ENCODE measurements at places on chromosomes 2 and 18.

GRCh38 chr2:73243884-73244570 lies 9.9 kb downstream of the CCT7 start:
- no peak for DNase-seq

GRCh38 chr2:221270806-221271205 lies 301.3 kb downstream of the EPHA4 start:
- no peak for DNase-seq

DNA sequence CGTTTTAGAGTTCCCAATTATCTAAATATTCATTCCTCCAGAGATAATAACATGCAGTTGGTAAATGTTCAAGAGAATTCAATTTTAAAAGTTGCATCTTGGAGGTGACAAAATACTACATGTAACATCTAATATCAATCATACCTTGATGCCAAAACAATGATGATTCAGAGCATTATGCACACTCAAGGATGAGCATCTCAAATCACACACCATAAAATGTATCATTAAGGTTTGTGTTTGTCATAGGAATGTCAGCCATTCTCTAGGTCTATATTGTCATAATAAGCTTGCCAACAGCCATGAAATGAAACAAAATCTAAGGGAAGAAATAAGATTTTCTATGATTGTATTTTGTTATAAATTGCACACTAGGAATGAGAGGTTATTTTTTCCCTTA lies 1667.0 kb downstream of the DPP10 start:
- DNase-seq, result no peak

DNA sequence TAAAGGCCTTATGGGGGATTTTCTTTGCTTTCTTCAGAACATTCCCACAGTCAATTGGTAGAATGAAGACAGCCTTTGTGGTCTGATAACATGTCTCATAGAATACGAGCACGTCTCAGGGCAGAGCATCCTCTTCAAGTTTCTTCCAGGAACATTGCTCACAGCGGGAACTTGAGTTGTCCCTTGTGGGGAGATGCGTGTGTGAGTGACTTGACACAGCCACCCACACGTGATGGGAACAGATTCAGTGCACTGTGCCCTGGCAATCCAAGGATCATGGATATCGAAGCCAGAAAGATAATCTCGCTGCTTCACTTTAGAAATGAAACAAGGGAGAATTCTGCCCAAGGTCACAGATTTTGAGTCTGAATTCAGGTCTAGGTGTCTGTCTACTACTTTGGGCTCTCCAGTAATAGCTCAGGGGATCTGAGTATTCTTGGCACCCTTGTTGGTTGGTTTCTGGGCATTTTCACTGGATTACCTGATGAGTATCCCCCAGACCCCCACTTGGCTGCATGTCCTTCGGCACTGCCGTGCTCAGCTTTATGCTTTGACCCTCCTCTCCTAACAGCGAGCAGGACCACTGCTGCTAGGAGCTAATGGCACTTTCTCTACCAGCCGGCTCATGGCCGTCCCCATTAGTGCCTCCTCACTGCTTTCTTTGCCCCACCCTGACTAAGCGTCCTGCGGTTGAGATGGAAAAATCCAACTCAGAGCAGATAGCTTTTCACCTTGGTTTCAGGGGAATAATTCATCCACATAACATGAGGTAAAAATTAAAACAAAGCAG lies 75.9 kb upstream of the FOSL2 start:
- no peak for DNase-seq

DNA sequence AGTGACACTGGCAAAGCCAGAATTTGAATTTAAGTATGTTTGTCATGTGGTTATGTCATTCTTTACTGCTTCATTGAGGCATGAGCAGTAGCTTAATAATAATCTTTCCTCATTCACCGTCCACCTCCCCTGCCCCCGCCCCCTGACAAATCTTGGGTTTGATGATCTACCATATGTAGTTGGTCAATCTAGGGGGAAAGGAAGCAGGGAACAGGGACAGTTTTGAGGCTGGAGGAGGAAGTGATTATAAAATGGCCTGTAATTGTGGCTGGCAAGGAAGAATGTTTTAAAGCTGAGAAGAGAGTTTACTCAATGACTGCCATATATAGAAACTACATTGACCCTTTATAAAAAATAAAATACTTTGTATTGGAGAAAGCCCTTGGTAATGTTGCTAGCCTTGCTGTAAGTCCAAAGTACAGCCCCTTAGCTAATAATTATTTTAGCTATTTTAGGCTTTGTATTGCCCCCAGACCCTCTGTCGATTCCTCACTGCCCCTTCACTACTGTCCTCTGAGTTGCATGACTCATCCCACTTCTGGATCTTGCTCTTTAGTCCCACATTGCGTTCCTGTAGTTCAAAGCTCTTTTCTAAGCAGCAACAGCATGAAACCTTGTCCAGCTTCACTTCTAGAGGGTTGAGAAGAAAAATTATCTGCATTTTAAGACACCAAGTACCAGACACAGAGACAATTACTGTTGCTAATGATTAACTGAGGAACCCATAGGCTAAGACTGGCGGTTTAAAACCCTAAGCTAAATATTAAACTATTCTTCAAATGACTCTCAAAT lies 38.4 kb downstream of the PELI1 start:
- peak; percentile 34 for DNase-seq

DNA sequence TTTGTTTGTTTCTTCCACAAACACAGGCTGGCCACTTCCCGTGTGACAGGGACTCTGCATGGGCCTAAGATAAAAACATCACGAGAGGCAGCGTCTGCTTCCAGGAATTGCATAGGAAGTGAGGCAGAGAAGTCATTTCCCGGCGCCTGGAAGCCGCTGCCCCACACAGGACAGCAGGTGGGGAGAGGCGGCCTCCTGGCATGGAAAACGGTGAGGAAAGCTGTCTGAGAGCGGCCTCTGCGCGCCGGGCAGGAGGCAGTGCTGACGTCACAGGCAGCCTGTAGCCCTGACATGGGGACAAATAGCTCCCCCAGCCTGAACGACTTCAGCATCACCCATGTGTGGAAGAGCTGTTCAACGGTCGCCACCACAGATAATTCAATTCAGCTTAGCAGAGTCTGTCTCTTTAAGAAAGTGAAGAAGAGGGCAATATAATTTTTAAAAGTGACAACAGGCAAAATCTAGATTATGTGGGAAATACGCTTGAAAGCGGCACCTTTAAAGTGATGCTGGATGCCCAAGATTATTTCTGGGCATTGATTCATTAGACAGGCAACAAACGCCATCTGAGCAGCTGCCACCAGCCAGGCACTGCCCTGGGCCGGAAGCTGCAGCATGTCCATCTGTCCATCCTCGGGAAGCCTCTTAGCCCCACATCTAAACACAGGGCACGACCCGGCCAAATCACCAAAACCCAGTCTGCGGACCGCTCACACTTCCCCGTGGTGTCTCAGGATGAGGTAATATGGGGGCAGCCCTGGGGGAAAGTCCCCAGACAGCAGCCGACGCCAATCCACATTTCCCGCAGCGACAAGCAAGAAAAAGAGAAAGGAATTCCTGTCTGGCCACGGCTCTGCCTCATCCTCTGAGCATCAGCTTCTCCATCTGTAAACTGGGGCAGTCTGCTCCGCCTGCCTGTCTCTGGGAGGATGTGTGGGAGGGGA lies 138.9 kb downstream of the PXDN start:
- no peak for DNase-seq

GRCh38 chr2:29606104-29607037 lies 315.0 kb downstream of the ALK start:
- DNase-seq, result no peak

DNA sequence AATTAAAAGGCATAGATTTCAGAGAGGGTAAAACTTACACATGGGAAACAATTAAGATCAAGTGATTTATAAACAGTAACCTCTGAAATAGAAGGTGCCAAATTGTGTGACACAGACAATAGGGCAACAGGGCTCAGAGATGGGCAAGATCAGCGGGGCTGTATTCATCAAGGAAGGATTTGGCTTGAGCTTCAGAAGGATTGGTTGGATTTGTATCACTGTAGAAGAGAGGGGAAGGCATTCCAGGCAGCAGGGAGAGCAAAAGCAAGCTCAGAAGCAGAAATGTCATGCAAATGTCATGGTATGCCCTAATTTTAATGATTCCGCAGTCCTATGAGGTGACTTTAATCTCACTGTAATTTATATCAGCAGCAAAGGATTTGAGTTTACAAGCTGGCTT lies 415.0 kb upstream of the NRP2 start:
- no peak for DNase-seq

- DNase-seq, result no peak
Measured at GRCh38 chr18:22276334-22276713, 106.9 kb downstream of the GATA6 start.

GRCh38 chr2:137231628-137232027 lies 466.3 kb downstream of the THSD7B start:
- DNase-seq, result no peak

DNA sequence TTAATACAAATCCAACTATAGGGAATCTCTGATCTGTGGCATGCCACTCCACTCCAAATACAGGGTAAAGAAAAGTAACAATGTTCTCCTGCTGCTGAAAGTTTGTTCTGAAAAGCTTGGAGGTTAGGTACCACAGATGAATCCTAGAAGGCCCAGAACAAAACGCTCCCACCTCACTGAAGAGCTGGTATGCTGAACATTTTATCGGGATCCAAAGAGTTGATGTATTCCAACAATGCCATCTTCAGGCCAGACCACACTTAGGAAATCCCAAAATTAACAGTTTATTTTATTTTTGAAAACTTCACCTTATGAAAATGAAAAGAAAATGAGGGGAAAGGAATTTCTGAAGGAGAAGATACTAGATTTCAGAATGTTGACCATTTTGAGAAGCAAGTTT lies 145.1 kb upstream of the CDH19 start:
- DNase-seq, result no peak

DNA sequence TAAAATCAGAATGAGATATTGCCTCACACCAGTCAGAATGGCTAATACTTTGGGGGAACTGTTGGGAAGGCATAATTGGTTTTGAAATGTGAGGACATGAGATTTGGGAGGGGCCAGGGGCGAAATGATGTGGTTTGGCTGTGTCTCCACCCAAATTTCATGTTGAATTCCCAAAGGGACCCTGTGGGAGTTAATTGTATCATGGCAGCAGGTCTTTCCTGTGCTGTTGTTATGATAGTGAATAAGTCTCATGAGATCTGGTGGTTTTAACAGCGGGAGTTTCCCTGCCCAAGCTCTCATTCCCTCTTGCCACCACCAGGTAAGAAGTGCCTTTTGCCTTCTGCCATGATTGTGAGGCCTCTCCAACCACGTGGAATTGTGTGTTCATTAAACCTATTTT lies 59.6 kb downstream of the CSRNP3 start:
- no peak for DNase-seq

DNA sequence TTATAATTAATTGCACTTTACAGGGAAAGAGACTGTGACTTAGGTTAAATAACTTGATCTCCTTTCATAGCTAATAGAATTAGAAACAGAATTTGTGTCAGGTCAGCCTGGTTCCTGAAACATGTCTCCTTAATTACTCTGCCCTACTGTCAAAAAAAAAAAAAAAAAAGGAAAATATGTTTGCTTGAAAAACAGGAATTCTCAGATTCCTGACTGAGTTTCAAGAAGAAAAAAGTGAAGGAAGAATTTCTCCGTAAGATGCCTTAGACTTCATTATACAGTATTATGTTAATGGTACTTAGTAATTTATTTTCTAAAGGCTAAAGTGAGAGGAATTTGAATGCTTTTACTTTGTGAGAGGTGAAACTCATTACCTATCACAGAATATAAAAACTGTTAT lies 118.4 kb upstream of the REG3G start:
- DNase-seq, result no peak

Data from A549 (cell line).